ENCODE measurements at places on chromosomes 1 and 21.
A peak's percentile ranks its signal among the peaks of the same experiment; 100 is the strongest.

GRCh38 chr1:88530246-88530645 lies 153.8 kb upstream of the PKN2 start:
- no peak for DNase-seq

DNA sequence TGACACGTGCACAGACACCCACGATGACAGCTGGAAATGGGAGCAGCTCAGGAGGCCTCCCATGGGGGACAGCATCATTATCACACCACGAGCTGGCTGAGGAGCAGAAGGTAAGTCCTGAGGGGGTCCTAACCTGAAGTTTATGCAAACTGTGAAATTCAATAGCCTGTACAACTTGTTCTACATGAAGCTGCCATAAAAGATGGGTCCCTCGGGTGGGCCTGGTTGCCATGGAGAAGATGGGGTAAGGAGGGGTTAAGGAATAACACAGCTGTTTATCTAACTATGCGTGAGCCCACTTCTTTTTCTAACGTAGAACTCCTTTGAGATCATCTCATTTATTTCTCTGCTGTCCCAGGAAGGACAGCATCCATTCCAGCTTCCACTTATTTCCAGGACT lies 163.4 kb upstream of the CD34 start:
- no peak for DNase-seq

DNA sequence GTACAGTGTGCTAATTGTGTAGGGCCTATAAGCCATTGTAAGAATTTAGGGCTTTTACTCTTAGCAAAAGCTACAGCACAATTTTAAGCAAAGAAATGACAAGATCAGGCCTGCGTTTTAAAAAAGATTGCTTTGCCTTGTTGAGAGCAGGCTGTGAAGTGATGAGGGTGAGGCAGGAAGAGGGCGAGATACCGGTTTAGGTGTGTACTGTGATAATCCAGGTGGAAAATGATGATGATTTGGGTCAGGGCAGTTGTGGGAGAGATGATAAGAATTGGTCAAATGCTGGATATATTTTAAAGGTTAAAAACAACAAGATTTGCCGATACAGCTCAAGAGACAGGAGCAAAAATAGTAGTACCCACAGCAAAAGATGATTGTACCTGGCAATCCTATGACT lies 72.0 kb downstream of the SWT1 start:
- DNase-seq, result no peak

DNA sequence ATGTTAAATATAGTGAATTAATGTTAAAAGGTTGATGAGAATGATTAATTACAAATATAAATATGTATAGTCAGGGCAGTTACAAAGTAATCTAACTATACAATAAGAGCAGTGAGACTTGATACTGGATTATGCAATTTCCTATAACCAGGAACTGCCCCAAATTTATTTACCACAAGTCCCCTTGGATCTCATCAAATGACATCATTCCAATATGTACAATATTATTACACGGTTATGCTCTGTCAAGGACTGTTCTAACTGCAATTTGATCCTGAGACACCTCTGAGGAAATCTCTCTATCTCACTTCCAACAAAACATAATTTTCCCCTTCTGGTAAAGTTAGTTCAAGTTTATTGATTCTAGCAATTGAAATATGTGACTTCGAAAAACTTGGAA lies 917.6 kb downstream of the NCAM2 start:
- no peak for DNase-seq

DNA sequence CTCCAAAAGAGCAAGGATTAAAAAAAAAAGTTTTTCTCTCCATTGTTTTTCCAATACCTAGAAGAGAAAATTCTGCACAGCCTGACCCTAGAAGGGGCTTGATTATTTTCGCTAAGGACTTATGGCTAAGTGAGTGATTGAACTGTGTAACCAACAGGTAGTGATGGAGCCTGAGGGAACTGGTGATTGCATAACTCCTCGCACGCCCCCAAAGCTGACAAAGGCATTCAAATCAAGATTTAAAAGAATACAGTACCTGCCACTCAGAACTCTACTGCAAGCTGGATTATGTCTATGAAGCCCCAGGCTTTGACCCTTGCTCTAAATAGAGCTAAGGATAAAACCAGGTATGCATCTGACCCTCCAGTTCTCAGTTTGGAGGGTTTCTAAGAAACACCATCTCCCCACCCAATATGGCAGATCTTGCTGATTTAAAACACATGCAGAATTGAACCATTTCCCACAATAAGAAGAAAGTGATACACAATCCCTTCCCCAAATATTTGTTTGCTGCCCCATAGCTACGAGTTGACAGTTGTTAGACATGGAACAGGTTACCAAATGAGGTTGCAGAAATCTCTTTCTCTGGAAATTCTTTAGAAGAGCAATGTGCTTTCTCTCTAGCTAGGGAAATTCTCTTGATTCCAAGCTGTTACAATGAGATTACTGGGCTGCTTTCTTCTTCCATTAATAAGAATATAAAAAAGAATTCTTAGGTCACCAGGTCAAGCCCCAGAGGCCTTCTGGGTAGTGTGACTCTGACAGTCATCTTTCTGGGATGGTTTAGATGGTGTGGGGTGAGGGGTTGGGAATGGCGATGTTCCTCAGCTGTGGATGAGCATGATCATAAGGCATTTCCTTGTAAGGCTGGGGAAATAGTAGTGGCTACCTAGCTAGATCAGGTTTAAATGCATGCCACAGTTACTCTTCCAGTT lies 35.1 kb downstream of the FGGY start:
- DNase-seq, result no peak

- no peak for DNase-seq
Measured at GRCh38 chr1:213393860-213394259, 342.8 kb downstream of the RPS6KC1 start.

GRCh38 chr1:9038881-9039760 lies 12.9 kb upstream of the SLC2A7 start:
- no peak for DNase-seq

DNA sequence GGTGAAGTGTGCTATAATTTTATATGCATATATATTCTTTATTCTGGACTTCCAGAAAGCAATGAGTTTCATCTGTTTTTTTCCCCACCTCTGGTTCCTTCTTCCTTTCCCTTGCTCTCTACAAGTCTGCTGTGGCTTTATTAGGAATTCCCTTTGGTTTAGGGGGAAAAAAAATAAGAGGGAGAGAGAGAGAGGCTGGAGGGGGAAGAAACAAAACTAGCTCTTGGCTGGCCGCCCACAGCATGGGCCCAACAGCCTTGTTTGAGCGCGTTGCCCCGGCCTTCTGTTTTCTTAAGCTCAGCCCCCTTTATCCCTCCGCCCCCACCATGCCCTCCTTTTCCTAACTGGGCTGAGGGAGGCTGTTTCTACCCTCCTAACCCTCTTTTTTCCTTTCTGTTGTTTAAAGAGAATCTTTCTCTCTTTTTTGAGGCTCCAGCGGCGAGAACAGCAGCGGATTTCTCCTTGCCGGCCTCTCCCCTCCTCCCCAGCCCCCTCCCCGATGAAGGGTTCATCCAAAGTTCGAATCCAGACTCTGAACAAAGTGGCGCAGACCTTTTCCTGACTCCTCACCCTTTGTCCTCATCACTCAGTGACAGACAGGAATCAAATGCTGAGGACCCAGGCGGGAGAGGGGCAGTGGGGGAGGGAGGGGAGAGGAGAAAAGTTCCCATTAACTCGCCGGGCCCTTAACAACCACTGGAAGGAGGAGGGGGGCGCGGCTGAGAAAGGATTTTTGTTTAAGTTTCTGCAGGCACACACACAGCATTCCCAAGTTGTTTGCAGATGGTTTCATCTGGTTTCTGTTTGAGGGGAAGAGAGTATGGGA lies 29.7 kb downstream of the PBX1 start:
- DNase-seq, result peak; percentile 85

All from posterior cingulate gyrus (tissue), 11 donors.